Panc1 (cell line): ENCODE measurements at places on chromosomes 5 and 9.

GRCh38 chr5:81234299-81234698, 1.2 kb downstream of the CKMT2 start:
- no peak for DNase-seq

- DNase-seq: no peak
Observed at GRCh38 chr9:69605406-69605805, 66.8 kb downstream of the APBA1 start.

GRCh38 chr9:122265149-122265915, 650 bp downstream of the MRRF start:
- no peak for DNase-seq

GRCh38 chr9:99026956-99027298, 78.0 kb upstream of the TGFBR1 start:
- no peak for DNase-seq

DNA sequence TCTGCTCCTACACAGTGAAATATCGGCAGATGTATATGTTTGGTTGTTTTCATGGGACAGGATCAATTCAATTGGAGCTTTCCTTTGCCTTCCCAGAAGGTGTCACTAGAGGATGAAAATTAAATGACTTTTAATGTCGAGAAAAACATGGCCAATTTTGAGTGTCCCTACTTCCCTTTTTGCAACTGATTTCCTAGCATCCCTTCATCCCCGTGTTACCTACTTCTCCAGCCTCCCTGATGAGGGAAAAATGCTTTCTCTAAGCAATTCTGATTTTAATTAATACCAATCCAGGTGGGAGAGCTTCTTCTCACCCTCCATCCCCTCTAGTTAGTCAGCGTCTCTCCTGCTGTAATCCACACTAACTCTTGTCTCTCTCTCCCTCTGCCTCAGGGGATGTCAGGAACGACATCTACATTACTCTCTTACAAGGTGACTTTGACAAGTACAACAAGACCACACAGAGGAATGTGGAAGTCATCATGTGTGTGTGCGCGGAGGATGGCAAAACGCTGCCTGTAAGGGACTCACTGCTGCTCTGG, 64.9 kb downstream of the DOCK2 start:
- no peak for DNase-seq

- DNase-seq: no peak
Observed at GRCh38 chr5:124353016-124353415, 393.4 kb downstream of the ZNF608 start.

- DNase-seq: peak; percentile 12
Observed at GRCh38 chr9:114804505-114804904, 1.3 kb downstream of the TNFSF15 start.

DNA sequence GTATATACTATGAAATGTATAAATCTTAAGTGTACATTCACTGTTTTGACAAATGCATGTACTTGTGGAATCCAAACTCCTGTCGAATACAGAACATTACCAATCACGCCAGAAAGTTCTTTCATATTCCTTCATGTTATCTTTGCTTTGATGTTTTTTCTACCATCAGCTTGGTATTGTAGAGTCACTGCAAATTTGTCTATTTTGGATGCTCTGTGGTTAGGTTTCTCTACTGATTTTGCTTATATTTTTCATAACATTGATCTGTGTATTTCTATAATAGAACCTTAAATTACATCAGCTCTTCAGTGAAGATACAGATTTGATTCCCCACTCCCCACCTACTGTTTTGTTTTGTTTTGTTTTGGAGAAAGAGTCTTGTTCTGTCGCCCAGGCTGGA, 30.8 kb downstream of the HABP4 start:
- no peak for DNase-seq

DNA sequence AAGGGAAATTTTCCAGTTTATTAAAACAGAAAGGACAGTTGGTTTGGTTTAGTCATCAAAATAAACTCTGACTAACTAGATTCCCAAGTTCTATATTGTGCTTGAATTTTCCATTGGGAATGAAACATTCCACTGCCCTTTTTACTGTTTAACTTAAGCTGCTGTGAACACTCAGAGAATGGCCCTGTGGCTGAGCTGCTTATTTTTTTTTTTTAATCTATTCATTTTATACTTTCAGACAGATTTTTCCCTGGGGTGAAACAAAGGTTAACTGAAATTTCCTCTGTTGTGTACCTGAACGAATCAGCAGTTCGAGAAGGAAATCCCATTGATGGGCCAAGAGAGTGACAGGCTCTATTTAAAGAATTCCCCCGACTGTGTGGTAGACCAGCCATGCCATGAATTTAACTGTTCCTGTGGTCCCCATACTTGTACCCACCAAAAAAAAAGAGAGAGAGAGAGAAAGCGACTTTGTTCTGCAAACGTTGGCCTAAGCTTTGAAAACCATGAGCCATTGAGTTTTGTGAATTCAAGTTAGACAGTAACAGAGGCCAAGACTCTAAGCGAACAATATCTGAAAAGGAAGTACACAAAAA, 138.7 kb upstream of the GRHPR start:
- DNase-seq: peak; percentile 36

DNA sequence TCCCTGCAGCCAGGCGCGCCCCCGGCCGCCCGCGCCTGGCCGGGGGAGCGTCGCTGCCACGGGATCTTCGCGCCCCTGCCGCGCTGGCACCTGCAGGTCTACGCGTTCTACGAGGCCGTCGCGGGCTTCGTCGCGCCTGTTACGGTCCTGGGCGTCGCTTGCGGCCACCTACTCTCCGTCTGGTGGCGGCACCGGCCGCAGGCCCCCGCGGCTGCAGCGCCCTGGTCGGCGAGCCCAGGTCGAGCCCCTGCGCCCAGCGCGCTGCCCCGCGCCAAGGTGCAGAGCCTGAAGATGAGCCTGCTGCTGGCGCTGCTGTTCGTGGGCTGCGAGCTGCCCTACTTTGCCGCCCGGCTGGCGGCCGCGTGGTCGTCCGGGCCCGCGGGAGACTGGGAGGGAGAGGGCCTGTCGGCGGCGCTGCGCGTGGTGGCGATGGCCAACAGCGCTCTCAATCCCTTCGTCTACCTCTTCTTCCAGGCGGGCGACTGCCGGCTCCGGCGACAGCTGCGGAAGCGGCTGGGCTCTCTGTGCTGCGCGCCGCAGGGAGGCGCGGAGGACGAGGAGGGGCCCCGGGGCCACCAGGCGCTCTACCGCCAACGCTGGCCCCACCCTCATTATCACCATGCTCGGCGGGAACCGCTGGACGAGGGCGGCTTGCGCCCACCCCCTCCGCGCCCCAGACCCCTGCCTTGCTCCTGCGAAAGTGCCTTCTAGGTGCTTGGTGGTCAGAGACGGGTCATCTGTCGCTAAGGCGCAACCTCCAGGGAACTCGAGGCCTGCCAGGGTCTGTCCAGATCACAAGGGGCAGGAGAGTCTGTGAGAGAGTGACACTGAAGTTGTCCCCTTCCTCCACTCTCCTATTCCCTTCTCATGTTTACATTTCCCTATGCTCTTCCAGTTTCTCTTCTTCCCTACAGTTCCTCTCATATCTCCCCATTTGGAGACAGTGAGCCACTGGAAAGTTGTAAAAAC, 1.3 kb downstream of the GPR150 start:
- no peak for DNase-seq

DNA sequence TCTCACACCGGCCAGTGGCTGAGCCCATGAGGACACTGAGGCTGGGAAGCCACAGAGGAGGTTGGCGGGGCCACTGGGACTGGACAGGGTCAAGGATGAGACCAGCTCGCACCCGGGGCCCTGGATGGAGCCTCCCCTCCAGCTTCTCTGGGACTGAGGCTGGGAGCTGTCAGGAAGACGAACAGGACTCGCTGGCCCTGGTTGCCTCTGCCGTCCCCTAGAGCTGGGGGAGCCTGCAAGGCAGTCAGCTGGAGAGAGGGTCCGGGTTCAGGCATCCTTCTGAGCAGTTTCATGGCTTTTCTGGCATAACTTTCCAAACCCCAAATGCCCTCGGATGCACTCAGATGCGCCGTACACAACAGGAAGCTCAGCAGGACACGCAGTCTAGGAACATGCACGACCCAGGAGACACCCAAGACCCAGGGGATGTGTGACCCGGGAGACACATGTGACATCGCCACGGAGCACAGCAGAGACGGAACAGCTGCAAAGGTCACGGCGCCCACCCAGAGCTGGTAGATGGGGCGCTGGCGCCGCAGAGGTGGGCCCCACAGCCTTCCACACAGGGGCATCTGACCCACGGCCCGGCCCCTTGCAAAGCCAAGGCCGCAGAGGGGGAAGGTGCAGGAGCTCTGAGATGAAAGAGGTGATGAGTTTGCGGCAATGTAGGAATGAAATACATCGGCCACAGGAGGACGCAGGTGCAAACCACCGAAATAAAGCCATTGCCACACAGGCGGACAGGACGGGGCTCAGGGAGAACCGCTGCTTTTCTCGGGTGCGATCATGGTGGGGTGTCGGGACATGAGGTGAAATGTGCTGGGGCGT, 17.1 kb downstream of the TPPP start:
- no peak for DNase-seq

DNA sequence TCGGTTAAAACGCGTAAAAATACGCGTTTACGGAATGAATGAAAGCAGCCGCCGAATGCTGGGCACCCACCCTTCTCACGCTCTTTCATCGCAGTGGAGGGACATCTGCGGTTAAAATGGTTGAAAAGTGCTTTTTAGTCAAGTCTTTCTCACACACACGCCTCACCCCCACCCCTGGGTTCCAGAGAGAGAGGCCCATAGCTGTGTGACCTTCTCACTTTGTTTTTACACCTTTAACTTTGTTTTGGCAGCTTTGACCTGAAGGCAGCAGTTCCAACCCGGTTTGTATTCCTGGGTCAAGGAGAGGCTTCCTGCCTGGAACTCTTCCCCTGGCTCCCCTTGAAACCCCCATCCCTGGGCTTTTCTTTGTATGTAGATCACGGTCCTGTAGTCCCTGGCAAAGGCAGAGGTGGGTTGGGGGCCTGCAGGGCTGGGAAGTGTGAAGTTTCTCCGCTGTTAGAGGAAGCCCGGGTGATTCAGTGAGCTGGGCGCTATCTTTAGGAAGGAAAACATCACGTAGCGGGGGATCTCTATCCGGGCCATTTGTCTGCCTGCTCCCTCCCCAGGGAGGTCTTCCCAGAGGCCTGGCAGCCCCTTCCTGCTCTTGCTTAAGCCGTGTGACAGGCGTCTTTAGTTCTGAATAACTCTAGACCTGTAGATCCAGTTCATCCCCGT, 29.6 kb downstream of the SPRY4 start:
- no peak for DNase-seq

DNA sequence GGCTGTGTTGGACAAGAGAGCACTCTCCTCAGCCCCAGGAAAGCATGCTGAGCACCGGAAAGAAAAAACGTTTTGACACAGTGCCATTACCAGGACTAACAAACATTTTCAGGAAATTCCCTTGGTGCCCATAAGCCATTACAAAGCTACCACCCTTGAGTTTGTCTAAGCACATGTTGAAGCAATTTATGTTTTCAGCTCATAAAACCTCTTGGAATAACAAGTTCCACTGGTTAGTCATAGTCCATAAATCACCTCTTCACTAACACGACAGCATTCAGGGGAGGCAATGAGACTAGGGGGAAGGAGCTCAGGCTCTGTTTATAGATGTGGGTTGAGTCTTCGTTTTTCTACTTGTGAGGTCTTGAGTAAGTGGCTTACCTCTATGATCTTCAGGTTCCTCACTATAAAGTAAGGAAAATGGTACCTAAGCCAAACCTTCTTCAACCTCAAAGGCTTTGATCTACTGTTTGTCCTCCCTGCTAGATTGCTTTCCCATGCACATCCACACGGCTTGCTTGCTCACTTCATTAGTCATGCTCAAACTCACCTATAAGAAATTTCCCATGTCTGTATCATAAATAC, 65.4 kb downstream of the DRD1 start:
- peak; percentile 94 for DNase-seq

DNA sequence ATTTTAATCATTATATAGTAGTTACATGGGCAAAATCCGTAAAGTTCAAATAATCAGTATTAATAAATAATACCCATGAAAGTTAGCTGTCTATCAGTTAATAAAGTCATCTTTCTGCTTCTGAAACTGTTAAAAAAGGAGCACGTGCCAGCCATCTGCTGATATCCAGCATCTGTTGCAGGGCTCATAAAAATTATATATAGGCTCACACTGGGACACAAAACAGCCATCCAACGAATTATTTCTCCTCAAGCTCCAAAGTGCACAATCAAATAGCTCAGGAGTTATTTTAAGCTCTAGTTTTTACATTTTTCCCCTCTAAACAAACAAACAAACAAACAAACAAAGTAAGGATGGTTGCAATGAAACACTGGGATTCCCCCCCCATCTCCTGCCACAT, 48.3 kb downstream of the MRPS27 start:
- DNase-seq: no peak

GRCh38 chr5:100828071-100828897, 74.8 kb downstream of the ST8SIA4 start:
- no peak for DNase-seq

- DNase-seq: no peak
Observed at GRCh38 chr9:86679909-86680308, 267.4 kb downstream of the GAS1 start.

GRCh38 chr9:122797316-122798063, 2.4 kb upstream of the OR1K1 start:
- no peak for DNase-seq

DNA sequence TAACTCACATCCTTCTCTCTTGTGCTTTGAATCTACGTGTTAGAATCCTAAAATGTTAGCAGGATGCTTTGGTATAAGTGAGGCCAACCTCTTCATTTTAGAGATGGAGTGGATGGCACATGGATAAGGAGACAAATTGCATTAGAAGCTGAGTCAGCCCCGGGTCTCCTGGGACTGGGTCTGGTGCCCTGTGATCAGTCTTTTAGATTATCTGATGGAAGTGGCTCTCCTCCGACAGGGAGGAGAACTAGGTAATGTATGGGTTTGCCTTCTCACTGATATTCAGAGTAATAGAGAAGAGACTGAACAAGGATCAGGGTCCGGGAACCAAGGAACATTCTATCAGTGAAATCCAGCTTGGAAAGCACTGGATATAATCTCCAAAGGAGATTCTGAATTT, 74.9 kb upstream of the TNFSF8 start:
- DNase-seq: no peak

GRCh38 chr5:165004175-165004574, 1498.8 kb downstream of the MAT2B start:
- DNase-seq: no peak

- DNase-seq: no peak
Observed at GRCh38 chr5:87645224-87645623, 232.5 kb upstream of the CCNH start.

DNA sequence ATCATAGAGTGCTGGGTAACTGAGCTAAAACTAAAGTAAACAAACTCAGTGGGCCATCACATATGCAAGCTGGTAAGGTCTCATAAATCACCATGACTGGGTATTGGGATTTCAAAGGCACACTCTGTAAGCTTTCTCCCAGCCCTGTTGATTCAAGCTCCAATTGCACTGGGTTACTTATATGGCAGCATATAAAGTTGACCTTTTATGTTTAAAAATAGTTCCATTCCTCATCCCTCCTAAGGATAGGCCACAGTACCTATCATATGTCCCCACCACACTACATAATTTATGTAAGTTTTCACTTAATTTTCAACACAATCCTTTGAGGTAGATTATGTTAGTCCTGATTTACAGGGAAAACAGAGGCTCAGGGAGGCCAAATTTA, 438.4 kb downstream of the RAB3C start:
- DNase-seq: no peak

DNA sequence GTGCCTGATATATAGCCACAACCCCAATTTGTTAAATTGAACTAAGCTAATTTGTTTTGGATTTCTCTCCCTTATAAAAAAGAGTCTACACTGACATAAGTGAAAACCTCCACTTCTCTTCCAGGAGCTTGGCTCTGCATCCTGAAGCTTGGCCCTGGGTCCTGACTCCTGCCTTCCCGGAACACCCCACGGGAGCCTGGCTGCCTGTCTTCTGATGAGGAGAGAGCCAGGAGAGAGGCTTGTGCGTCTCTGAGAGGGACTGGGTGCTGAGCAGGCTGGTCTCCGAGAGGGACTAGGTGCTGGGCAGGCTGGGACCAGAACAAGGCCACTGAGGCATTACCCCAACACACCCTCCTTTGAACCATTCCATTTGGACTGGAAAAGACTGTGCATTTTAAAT, 6.5 kb upstream of the PTGES start:
- DNase-seq: no peak
